Fibroblast of skin of left biceps (primary cell): ENCODE measurements at places on chromosomes 16 and 17.

DNA sequence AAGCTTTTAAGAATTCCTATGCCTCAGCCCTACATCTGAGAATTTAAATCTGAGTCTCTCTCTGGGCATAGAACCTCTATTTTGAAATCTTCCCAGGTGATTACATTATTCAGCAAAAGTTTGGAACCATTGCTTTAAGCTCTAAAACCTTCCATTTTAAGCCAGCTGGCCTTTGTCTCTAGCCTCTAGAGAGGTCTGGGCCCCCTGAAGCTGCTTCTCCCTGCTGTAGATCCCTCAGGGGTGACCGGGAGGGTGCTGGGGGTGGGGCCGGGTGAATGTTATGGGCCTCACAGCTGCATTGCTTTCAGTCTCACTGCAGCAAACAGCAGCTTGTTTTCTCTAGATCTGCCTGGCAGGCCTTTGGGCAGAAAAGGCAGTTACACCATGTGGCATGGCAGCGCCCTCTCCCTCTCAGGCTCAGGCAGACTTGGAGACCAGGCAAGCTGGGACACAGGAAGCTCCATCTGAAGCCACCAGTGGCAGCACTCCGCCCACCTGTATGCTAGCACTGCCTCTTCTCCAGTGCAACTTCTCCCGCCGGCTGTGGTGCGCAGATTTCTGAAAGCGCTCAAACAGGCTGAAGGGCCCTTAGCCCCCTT lies 66.3 kb downstream of the MPRIP start:
- no peak for DNase-seq

- DNase-seq = peak; percentile 33
Measured at GRCh38 chr16:96935-97381, 18.9 kb downstream of the MPG start.

DNA sequence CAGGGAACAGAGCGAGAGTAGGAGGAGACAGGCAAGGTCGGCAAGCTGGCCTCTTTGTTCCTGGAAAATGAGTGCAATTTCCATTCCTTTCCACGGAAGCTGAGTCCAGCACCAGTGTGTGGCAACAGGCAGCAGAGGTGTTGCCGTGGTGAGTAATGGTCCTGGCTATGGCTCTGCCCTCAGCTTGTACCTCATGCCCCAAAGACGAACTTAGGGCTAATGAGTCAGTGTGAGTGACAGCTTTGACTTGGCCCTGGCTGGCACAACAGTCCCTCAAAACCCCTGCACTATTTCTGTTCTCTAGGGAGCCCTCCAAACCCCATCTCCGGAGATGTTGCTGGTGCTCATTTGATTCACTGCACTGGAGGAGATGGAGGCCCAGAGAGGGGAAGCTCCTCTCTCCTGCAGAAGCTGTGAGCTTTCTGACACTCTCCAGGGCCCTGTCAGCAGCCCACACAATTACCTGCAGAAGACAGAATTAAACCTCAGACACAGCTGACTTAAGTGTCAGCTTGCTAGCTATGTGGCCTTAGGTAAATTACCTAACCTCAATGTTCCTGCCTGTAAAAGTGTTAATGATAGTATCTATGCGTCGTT lies 129.9 kb downstream of the TMEM132E start:
- no peak for DNase-seq

- no peak for DNase-seq
Measured at GRCh38 chr16:55046916-55047315, 116.3 kb downstream of the IRX5 start.

DNA sequence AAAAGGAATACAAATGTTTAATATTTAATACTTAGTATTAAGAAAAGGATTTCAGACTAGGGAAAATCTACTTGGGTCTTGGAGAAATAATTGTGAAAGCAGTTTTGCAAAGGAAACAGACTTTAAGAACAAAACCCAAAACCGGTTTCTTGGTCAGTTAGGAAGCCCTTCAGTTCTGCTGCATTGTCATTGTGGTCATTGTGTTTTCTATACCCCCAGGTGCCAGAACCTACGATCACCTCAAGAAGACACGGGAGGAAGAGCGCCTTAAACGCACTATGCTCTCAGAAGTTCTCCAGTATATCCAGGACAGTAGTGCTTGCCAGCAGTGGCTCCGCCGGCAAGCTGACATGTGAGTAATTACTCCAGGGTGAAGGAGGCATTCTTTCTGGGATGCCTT lies 19.5 kb upstream of the DUSP14 start:
- DNase-seq = no peak

DNA sequence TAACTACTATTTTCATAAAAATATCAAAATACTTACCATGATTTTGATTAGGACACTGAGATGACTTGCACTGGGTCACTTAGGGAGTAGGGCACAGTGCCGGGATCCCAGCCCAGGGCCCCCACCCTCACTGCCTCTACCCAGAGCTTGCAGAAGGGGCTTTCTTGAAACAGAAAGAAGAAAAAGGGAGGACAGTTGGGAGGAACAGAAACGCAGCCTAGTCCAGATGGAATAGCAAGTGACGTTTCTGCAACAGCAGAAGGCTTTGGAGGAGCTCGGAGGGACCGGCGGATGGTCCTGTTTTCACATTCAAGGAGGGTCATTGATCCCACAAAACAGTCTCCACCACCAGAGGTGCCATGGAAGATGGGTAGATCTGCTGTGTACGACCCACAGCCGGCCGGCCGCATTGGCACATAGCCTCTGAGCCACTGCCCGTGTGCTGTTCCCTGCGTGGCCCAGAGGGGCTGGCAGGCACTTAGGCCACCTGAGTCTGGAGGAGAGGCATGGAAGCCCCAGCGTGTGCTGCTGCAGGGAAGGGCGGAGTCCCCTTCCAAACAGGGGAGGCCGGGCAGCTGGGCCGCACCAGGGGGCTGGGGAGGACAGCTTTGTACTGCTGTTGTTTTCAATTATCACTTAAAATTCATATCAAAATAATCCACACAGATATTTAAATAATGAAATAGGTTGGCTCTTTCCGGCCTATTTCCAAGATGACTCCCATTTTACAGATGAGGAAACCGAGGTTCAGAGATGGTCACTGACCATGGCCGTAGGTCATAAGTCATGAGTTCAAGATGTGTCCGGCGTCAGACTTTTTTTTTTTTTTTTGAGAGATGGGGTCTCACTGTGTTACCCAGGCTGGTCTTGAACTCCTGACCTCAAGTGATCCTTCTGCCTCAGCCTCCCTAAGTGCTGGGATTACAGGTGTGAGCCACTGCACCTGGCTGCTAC lies 22.9 kb upstream of the GSG1L start:
- no peak for DNase-seq

DNA sequence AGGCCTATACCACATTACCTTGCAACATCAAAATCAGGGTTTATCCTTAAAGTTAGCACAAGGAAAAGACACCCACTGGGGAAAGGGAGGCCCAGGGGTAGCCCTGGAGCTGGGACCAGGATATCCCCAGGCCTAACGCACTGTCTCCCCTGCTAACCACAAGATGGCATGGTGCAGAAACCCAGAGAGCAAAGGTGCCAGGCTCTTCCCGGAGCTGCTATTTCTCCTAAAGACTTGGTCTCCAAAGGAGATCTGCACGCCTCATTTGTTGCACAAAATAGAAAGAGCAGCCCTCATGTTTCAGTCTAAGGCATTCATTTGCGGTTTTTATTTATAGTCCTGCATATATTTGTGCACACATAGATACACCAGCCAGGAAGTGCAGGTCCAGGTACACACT lies 408.6 kb downstream of the SOX9 start:
- DNase-seq = no peak

- no peak for DNase-seq
Measured at GRCh38 chr16:47431960-47432359, 28.9 kb downstream of the ITFG1 start.

DNA sequence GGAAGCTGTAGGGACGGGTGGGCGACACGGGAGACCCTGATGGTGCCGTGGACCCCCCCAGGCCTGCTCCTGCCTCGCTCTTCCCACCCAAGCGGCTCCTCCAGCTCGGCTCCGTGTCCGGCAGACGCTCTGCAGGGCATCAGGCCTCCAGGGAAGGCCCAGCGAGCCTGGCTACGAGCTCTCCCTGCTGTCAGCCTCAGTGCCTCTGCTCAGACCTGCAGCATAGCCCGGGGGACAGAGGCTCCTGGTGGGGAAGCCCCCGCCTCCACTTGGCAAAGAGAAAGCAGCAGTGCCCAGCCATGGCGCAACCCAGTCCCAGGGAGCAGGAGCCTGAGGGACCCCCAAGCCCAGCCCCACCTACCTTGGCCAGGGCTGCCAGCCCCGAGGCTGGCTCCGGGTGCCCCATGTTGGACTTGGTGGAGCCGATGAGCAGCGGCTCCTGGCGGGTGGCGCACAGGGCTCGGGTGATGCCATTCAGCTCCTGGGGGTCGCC lies 5.9 kb downstream of the FASN start:
- DNase-seq = no peak

DNA sequence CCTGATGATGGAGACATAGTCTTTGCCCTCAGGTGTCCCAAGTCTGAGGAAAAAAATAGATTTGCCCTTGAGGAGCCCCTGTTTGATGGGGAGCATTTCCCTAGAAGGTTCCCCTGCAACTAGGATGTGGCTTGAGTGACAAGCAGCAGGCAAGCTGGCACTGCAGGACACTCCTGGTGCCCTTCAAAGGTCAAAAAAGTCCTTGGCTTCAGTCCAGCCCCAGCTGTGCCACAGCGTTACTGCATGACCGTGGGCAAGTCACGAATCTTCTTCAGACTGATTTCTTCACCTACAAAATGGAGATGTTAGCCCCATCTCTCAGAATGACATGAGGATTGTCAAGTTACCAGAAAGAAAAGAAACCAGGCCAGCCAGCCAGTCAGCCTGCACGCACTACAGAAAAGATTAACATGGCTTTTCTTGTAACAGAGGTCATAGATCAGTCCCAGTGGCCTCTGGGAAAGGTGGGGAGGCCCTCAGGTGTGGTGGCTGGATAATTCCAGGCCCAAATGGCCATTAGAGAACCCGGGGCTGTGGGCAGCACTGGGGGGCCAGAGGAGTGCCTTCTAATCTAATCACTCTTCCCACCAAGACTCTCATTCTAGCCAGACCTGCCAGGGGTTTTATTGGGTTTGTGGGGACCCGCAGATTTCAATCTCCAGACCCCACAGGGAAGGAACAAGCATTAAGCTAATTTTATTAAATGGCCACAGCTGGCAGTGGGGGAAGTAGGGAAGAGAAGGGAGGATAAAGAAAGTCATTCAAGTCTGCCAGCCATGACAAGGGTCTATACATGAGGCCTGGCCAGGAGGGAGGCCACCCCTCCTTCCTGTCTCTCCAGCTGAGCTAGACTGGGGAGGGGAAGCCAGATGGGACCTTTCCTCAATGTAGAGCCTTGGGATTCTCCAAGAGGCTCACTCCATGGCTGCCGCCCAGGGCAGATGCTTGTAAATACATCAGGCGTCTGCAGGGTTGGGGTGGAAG lies 9.7 kb upstream of the KIF18B start:
- no peak for DNase-seq

DNA sequence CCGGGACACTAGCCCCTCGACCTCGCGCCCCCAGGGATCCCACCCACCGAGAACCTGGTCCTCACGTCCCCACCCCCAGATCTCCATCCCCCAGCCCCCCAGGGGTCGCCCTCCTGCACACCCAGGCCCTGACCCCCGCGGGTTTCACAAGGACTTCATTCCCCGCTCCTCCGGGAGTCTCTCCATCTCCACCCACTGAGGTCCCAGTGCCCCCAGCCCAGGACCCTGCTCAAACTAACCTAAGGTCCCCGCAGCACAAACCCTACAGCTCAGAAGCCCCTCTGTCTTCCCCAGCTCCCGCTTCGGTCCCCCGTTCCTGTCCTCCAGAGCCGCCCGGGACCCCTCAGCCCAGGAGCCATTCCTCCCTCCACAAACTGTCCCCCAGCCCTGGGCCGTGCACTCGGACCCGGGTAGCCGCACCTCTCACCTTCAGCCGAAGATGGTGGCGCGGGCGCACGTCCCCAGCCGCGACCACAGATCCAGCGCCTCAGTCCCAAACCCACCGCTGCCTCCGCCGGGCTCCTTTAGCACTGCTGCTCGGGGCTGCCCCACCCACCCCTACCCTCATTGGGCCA lies at the start of gene MYH10:
Gene MYH10 (minus strand): TSS at position 499 of the 575 bp plus-strand sequence. CDS start 7,479 bp downstream, outside the sequence.
- DNase-seq = no peak

DNA sequence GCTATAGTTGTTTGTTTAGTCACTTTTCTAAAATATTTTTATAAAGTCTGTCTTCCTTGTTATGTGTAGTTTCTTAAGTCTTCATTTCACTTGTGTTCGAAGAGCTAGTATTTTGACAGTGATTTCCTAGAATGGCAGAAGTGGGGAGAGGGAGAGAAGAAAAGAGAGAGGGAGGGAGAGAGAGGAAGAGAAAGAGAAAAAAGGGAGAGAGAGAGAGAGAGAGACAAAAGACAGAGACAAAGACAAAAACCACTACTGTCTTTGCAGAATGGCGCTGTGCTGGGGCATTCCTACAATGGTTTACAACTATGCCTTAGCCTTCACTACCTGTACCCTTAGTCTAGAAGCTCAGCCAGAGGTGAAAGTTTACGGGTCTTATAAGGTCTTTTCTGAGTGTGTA lies 90.5 kb downstream of the CA4 start:
- no peak for DNase-seq

GRCh38 chr17:57927048-57927723 lies 28.0 kb downstream of the CUEDC1 start:
- no peak for DNase-seq

DNA sequence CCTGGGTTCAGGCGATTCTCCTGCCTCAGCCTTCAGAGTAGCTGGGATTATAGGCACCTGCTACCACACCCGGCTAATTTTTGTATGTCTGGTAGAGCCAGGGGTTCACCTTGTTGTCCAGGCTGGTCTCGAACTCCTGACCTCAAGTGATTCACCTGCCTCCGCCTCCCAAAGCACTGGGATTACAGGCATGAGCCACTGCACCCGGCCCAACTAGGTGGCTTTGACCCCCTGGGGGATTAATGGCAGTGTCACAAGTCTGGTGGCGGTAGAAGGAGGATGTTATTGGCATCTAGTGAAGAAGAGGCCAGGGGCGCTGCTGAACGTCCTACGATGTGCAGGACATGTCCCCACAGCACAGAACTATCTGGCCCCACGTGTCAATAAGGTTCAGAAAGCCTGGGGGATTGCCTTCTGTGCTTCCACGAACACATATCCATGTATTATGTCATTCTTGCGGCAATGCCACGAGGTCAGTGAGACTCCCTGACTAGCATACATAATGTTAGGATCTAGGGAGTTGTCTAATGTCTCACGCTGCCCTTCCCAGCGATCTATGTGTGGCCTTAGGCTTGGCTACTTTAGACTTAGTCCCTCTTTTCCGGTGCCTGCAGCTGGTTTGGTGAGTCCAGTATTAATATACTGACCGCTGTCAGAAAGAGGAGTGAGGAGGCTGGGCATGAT lies 75.8 kb downstream of the ABCC6 start:
- DNase-seq = no peak

DNA sequence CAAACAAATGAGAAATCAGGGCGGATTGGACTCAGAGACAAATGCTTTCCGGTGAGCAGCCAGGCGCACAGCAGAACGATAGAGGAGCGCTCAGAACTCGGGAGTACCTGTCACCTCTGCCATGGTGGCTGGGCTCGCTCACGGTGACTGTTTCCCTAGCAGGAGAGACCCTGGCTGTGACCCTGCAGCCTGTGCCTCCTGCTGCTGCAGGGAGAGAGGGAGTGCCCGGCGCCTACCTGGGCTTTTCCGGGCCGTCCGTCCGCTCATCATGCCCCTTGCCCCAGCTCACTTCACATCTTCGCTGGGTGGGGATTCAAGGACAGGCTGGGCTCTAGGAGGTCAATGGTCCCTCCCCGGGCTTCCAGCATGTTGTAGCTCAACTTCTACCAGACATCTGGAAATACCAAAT lies 14.1 kb upstream of the DNAH17 start:
- no peak for DNase-seq
